ENCODE measurements at places on chromosomes 7 and 10. TPM values are rescaled to one million over a fixed set of nuclear protein-coding genes. Genes with fewer than 3 reads are reported as not detected.

GRCh38 chr7:16369855-16370254 lies 51.5 kb downstream of the CRPPA start:
- DNase-seq: no peak

DNA sequence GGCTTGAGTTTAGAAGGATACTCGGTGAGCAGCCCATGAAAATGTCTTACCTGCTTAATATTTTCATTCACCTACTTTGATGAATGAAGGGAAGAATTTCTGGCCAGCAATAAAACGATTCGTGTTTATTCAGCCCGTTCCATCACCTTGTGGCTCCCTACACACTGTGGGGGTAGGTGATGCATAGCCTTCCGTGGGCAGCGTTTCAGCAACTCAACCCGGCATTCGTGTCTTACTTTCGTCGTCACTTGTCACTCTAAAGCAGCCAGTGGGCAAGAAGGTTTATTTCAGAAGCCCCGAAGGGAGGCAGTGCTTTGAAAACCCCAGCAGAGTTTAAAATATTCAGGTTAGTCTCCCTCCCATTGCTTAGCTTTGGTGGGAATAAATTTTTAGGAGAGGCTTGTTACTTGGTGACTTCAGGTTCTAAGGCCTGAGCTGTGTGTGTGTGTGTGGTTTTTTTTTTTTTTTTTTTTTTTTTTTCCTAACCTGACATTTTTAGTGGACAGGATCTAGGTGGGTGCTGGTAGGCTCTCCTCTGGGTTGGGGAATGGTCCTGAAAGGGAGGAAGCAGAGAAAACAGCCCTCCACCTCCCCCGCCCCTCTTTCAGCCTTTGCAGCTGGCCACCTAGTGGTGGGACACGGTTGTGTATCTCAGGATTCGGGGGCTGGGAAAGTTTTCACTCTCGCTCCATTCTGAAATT lies 1.8 kb downstream of the GRK5 start:
- peak; percentile 76 for DNase-seq

CTNNA3 gene
- total RNA-seq: under 0.01 TPM

DNA sequence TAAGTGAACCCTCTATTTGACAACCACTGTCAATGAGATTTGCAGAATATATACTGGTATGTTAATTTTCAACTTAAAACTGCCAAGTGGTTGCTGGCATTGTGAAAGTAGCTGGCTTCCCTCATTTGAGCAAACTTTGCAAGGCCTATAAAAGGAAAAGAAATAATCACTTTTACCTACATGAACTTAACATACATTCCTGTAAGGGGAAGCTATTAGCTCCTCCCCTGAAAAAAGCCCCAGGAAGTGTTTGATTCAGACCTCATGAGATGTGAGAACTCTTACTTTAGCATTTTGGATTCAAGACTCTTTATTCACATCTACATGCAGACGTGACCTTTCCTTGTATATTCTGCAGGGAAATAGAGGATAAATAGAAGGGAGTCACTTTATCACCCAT lies 175.6 kb downstream of the OTUD1 start:
- DNase-seq: no peak

CALML5 gene
- not detected for total RNA-seq

DRGX gene
- total RNA-seq: not detected

DNA sequence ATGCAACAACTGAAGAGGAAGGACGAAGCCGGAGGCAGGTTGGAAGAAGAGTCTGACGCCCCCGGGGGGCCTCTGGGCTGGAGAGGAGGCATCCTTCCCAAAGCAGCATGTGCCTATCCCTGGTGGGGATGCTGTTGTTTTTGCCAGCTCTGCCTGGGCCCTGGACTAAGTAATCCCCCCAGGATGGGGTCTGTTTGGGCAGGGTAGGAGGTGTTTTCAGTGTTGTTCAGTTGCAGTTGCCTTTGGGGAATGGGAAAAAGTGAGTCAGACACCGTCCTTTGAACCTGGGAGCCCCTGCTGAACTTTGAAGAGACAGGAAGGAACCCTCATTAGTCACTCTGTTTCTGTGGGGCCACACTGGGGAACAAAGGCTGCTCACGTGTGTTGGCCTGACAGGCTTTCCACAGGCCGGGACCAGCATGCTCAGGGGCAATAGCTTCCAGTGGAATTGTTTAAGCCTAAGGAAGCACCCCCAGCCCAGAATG lies 35.2 kb upstream of the GDF10 start:
- DNase-seq: peak; percentile 51

MXI1 gene
- 9.5 TPM for total RNA-seq

- DNase-seq: no peak
Observed at GRCh38 chr10:91287912-91288311, 67.4 kb downstream of the PCGF5 start.

GRCh38 chr7:127819975-127820731 lies 168.2 kb downstream of the SND1 start:
- DNase-seq: peak; percentile 52

SYNPO2L gene
- total RNA-seq: not detected

DNA sequence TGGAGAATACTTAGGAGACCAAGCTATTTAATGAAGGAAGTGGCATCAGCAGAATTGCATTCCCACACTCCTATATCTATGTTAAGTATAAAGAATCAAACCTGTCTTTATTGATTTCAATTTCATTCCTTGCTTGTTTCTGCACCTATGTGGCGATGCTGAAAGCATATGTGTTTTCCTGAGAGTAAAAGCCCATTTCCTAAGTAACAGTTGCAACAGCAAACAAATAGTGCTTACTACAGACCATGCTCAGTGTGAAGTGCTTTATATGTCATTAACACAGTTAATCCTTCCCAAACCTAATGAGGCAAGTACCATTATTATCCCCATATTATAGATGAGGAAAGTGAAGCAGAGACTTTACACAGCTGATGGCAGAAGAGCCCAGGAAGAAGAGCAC lies 552.1 kb downstream of the PARD3 start:
- no peak for DNase-seq

DNA sequence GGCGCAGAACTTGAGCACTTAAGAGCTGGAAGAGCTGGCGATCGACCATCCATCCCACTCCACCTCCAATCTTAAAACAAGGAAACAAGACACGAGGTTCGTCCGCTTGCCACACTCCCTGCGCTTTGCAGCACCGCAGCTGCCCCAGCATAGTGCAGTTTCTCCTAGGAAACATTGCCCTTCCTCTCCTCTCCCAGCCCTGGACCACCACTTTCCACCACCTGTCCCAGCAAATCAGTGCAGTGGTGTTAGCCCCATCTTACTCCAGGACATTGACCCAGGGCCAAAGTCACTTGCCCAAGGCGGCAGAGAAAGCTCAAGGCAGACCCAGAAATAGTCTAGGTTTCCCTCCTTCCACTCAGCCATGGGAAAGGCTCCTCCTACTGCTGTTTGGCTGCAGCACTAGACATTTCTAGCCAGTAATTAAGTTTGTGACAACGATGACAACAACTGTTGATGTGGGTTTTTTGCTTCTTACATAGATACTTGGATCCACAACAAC lies 1.5 kb upstream of the PARD3 start:
- peak; percentile 34 for DNase-seq

DNA sequence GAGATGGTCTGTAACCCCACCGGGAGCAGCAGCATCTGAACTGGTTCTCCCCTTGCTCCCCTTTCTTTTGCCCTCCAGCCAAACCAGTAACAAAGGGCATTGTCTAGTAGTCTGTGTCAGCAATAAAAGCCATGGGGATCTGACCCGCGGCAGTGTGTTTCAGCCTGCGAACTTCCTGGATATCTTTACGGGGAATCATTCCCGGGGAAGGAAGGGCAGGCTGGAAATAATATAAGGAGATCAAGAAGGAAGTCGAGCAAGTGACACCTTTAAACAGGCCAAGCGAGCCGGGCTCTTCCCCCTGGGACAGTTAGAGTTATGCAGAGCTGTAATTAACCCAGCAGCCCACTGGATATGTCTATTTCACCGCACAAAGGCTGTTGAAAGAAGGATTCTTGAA lies 661.2 kb upstream of the GALNT17 start:
- DNase-seq: no peak

SLC26A4 gene
- total RNA-seq: 8.0 TPM

DNA sequence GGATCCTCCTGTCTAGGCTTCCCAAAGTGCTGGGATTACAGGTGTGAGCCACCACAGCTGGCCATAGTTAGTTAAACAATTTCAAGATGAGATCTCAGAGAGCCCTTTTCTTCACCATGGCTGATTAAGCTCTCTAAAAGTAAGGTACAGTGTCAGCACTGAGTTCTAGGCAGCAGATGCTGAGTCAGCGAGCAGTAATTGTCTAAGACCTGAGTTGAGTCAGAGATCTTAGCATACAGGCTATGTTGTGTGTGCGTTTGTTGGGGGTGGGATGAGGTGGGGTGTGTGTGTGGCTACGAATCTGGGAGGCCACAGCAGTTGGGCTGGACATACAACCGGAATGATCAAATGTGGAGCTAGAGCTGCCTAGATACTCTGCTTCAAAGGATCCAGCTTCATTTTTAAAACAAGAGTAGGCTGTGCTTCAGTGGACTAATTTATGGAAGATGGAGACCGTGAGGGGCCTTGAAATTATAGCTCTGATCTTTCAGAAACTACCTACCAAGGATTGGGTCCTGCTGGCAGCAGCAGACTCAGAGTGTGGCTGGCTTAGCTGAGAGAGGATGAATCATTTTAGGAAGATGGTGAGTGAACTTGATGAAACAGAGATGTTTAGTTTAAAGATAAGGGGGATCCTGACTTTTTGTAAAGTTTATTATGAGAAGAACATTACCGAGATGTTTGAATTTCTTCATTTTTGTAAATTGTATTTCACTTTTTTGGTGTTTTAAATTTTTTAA lies 17.5 kb upstream of the MTPN start:
- no peak for DNase-seq

DNA sequence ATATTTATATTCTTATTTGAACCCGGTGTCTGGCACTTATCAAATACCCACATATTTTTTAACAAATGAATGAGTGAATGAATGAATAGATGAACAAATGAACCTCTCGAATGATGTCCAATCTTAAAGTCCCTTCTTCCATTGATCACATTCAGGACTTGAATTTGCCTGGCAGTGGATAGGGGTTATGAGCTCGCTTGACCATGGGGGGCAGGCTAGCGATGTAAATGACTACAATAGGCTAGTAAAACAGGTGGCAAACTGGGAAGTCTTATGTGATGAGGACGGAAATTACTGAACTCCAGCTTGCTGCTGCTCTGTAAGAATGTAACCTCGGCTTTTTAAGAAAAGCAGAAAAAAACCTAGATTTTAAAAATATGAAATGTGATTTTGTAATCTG lies 247.7 kb upstream of the DKK1 start:
- DNase-seq: no peak

GRCh38 chr7:94307399-94308048 lies 87.2 kb upstream of the COL1A2 start:
- DNase-seq: no peak

- DNase-seq: no peak
Observed at GRCh38 chr10:79077488-79078173, 8.9 kb downstream of the ZMIZ1 start.

DNA sequence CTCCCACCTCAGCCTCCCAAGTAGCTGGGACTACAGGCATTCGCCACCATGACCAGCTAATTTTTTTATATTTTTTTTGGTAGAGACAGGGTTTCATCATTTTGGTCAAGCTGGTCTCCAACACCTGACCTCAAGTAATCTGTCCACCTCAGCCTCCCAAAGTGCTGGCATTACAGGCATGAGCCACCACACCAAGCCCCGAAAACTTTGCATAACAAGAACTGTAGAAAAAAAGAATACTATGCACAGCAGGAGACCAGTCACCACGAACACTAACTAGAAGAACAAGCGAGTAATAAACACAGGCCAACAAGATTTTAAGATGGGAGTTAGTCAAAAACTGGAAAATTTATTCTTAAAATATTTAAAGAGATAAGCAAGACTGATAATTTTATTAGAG lies 447.0 kb downstream of the ETV1 start:
- no peak for DNase-seq

DNA sequence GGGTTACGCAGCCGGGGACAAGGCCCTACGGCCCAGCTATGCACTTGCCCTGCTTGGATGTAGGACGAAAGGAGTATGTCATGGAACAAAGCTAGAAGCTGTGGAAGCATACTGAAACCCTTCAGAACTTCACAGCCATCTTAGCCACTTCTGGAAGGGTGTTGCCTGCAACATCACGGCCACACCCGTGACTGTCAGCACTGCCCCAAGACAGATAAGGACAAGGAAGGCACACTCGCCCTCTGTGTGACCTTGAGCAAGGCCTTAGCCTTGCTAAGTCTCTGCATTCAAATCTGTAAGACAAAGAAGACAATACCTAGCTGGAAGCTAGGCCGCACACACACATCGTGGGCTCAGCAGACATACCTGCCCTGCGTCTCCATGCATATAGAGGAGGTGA lies 352.5 kb upstream of the MGMT start:
- DNase-seq: no peak

- DNase-seq: no peak
Observed at GRCh38 chr7:18175801-18176450, 148.3 kb upstream of the PRPS1L1 start.

ZNF716 gene
- not detected for total RNA-seq

CDHR3 gene
- total RNA-seq: 0.51 TPM

DNA sequence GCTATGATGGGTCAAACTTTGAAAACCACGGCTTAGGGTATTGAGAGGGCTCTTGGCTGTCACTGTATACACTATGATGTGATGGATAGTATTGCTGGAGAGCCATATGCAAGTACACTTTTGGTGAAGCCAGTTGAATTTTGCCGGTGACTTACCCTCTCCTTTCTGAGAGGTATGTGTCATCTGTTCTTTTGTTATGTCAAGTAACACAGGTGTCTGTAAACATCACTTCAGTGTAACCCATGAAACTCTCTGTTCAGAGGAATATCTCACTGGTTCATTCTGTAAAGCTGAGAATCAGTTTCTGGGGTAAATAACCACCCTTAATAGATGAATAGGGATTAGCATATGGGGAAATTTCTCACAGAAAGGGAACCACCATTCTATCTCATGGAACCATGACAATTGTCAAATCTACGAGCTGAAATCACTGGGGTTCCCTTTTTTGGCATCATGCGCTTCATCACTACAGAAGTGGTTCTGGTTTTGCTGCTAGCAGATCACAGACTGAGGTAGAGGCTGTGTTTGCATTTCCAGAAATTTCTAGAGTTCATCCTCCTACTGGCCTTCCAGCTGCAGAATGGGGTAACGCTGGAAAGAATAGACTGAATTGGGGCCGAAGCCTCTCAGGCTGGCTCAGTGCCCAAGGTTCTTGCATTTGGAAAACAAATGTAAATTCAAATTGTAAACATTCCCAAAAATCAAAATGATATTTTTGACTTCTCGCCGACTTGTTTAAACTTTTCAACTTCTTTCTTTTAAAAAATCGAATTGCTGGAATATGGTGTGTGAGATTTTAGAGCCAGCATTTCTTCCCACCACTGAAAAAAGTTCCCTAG lies 83.3 kb upstream of the CREB5 start:
- DNase-seq: no peak

GRCh38 chr10:43126759-43127424 lies 11.4 kb upstream of the CSGALNACT2 start:
- DNase-seq: no peak

- DNase-seq: no peak
Observed at GRCh38 chr7:43729924-43730248, 563 bp upstream of the COA1 start.

DNA sequence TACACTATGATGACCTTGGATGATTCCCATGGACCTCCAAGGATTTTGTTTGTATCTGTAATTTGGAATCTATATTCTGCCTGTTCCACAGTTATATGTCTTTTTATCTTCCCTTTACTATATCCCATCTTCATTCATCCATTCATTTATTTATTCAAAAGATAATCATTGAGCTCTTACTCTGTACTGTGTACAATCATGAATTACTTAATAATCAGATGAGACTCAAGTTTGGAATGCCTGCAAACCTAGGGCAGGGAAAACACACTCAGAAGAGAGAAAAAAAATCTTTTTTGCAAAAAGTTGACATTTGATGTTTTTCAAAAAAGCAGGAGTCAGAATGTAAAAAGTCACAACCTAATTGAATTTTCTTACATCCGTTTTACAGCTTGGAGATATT lies 170.2 kb upstream of the GNAI1 start:
- DNase-seq: no peak

Measured in dermis blood vessel endothelial cell (primary cell).